ENCODE measurements at places on chromosomes 3 and 15.

GRCh38 chr15:27463525-27464088 lies 492.6 kb downstream of the GABRG3 start:
- no peak for DNase-seq

GRCh38 chr3:123841476-123842238 lies 42.5 kb downstream of the MYLK start:
- no peak for DNase-seq

DNA sequence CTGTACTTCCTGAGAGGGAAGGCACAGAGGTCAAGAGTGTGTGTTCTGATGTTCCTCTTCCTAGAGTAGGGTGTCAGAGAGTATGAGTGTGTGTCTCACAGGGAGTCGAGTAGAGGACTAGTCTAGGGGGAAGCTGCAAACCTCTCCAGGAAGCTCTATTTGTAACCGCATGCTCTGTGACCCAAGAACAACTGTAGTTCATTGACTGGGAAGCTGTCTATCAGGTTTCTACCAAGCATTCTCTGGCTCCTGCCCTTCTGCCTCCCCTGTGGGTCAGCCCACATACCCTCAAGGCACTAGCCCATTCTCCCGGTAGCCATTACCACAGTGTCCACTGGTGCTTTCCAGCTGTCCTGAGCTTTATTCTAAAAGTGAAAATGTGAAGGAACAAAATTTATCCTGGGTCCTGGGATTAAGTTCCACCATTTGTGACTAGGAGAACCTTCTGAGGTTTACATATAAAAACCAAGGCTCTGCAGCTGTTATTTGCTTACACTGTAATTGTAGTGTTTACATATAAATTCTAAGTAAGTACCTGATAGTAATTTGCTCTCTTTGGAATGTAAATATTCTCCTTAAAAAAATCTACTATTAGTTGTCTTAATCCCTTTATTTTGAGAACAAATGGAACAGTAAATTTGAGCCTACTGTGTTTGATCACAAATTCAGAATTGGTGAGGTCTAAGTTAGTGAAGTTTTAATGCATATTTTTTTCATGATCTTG lies 40.7 kb downstream of the MYRIP start:
- no peak for DNase-seq

GRCh38 chr3:112560721-112561483 lies 860 bp downstream of the ATG3 start:
- DNase-seq: peak; percentile 77

DNA sequence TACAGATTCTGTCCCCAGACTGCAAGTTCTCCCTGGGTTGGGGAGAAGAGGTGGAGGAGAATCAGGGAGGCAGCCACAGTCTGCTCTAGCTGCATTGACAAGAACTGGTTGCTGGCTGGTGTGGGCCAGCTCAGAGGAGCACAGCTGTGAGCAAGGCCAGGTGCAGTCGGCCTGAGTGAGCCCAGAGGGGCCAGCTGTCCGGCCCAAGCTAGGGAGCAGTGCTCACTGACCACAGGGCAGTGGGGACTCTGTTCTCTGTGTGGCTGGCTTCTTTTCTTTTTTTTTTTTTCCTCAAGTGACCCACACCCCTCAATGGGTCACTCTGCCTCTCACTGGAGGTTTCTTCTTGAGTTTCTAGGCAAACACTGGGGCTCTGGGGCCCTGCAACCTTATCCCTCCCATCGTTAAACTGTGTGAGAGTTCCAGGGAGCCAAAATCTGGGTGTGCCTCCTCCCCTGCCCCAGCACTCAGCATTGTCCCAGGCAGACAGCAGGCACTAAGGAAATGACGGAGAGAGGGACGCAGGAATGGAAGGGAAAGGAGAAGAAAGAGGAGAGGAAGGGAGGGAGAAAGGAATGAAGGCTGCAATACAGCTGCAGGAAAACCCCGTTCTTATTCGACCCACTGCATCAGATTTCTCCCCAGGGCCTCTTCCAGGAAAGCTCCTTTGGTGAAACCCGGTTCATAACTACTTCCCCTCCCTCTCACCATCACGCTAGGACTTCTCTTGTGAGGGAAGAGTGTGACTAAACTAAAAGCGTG lies 37.7 kb upstream of the HES1 start:
- peak; percentile 76 for DNase-seq

DNA sequence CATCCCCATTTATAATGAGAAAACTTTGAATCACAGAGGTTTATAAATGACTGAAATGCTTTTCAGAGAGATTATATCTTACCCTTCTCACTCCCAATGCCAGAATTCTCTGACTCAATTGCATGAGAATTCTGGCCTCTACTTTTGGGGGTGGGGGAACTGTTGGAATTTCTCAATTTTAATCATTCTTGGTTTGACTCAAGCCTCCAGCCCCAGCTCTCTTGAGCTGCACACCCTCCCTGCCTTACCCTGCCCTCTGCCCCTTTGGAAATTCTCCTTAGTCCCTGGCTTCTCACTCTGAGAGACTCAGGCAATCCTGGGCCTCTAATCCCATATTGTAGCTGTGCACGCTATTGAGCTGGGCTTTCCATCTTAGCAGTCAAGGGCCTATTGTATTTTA lies 44.2 kb downstream of the ZNF589 start:
- no peak for DNase-seq

GRCh38 chr3:39103791-39104552 lies 3.5 kb downstream of the GORASP1 start:
- no peak for DNase-seq

- DNase-seq: no peak
Observed at GRCh38 chr3:156577736-156578135, 22.8 kb upstream of the SSR3 start.

DNA sequence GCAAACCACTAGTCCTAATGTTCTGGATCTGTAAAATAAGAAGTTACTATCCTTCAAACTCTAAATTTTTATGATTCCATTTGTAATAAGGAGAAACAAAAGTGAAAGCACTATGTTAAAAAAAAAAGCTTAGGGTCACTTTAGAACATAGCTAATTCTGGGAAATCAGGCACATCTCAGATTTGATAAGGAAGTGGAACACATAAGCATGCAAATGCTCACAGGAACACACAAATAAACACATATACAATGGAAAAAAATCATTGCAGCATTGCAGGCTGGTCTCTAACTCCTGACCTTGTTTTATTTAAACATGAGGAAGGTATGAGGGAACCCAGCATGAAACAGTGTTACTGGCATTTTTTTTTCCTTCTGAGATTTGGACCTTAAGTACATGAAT lies 63.2 kb upstream of the TNFSF10 start:
- DNase-seq: no peak

GRCh38 chr15:31013863-31014607 lies 22.6 kb upstream of the MTMR10 start:
- no peak for DNase-seq

DNA sequence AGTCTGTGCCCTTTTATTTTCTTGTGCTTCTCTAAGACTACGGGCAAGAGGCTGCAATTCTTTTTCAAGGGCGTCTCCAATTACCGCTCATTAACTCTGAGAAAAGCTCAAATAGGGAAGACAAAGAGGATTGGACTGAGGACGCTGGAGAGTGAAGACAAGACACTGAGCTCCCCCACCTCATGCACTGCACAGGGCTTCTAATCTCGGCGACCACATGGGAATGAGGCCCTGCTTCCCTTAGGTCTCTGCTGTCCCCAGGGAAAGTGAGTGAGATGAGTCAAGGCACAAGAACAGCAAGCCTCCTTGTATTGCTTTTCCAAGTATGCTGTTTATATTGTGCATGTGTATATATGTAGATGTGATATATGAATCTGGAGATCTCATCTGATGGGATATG lies 392.2 kb upstream of the CFAP20DC start:
- no peak for DNase-seq

GRCh38 chr3:197404754-197405153 lies 106.3 kb upstream of the DLG1 start:
- no peak for DNase-seq

GRCh38 chr3:158685159-158685558 lies 12.7 kb upstream of the LXN start:
- no peak for DNase-seq

GRCh38 chr15:81323559-81323943 lies 390 bp downstream of the STARD5 start:
- DNase-seq: no peak

DNA sequence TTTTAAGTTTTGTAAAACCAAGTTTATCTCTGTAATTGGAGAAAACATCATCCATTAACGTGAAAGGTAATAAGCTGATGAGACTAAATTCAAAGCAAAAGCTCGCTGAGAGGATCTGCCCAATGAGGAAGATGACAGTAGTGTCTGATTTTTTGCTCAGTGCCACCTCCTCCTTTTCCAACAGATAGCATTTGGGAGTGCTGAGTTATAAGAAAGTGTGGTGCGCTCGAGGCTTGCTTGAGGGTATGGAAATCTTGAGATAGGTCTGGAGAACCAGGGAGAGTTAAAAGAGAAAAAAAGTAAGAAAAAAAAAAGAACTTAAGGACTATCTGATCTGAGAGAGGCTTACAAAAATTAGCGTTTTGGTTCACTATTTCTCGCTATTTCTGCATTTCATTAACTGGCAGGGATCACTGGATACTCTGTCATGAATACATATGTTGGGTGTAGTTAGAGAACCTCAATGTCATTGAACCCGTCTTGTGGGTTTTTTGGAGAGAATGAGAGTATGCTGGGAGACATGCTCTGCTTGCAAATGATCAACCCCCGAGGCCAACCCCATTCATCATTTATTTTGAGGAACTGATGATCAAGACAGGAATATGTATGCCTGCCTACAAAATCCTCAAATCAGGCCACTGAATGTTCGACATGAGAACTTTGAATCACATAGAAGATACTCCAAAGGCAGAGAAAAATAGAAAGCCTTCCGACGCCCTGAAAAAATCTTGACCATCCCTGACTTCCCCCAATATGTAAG lies 973 bp upstream of the USP13 start:
- no peak for DNase-seq

GRCh38 chr3:125957674-125958510 lies 11.1 kb upstream of the ROPN1B start:
- DNase-seq: no peak

GRCh38 chr3:65173841-65174240 lies 486.0 kb upstream of the ADAMTS9 start:
- no peak for DNase-seq

DNA sequence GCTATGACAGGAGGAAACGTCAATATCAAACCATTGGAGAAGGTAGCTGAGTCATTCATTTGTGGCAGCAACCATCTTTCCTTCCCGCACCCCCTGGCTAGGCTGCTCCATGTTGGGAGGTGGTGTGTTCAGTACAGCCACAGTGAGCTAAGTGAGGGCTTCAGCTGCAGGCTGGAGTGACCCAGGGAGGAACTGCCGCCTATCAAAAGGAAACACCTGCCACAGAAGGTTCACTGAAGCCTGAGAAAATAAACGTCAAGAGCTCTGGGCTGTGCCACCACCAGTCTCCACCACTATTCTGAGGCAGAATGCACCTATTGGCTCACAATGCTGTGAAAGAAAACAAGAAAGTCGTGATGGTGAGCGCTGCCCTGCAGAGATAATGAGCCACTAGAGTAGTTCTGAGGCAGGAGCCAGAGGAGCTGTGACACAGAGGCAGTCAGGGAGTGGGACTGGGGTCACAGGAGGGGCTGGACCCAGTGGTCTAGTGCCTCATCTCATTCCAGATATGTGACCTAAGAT lies 34.8 kb upstream of the CD47 start:
- no peak for DNase-seq

GRCh38 chr3:44654039-44654438 lies 5.5 kb downstream of the ZNF35 start:
- no peak for DNase-seq

DNA sequence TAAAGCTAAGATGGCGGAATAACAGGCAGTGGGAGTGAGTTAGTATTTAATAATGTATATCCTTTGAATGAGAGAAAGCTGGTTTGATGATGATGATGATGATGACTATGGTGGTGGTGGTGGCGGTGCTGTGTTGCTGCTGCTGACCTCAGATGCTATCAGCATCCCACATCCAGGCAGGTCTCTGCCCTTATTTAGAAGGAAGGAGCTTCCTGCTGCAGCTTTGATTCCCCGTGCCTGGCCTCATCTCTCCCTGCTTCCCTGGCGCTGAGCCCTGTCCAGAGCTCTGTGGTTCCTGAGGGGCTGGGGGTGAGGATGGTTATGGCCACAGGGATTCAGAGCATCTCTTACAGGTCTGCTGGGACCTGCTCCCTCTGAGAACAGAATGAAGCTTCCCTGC lies 73.1 kb downstream of the RAB11A start:
- DNase-seq: no peak

- DNase-seq: no peak
Observed at GRCh38 chr3:143657391-143657790, 190.9 kb downstream of the SLC9A9 start.

DNA sequence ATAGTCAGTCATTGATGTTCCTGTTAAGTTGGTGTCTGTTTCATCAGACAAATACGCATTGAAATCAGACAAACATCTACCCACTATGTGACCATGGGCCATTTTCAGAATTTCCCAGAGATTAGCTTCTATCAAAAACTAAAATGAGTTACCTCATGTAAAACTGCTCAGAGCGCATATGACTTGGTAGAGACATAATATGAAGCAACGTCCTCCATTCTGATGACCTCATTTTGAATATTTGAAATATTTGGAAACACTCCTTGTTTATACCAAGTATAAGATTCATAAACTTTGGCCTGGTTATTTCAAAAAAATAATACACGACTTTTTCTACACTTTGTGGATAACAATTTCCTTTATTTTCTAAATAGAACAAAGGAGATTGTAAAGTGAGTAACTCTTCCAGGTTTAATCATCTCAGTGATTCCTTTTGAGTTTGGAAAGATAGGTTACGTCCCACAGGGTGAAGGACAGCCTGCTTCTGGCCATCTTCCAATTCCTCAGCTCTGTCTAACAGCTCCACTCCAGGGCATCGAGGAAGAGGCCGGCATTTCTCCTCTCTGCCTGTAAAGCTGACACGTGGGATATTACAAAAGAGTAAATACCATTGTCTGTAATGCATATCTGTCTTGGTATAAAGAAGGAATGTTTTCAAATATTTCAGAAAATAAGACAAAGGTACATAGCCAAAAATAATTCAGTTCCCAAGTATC lies 122.6 kb downstream of the CADM2 start:
- no peak for DNase-seq

DNA sequence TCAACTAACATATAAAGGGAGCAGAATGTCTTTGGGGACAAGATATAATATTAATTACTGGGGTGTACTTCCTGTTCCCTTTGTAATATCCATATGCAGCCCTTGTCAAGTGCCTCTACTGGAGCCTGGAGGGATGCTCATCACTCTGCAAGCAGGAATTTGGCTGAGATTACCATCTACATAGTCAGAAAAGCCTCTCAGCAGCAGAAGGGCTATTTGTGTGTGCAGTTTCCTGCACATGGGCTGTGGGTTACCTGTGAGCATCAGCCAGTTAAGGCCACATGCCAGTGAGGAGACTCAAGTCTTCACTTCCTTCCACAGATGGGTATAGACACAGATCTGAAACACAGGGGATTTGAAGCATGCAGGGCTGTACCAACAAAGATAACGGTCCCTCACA lies 278.1 kb upstream of the PLSCR5 start:
- DNase-seq: no peak

GRCh38 chr3:12265508-12265907 lies 23.4 kb upstream of the PPARG start:
- DNase-seq: no peak
